ELF-1 (cell line): ENCODE measurements at places on chromosomes 4 and X.

DNA sequence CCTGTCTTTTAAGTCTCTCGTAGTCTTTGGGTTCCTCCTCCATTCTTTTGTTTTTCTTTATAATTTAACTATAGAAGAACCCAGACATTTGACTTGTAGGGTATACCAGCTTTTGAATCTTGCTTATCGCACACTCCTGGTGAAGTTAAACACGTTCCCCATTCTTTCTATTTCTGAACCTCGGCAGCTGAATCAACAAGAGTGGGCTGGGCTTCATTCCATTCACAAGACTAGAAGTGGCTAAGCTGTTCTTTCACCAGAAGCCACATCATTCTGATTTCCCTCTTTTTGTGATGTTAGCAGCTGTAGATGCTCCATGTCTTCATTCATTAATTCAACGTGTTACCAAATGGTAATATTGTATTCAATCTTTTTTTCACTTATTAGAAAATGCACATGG lies 167.9 kb downstream of the CORIN start:
- DNase-seq = no peak

GRCh38 chr4:110508827-110509710 lies 33.1 kb downstream of the ENPEP start:
- DNase-seq = no peak

DNA sequence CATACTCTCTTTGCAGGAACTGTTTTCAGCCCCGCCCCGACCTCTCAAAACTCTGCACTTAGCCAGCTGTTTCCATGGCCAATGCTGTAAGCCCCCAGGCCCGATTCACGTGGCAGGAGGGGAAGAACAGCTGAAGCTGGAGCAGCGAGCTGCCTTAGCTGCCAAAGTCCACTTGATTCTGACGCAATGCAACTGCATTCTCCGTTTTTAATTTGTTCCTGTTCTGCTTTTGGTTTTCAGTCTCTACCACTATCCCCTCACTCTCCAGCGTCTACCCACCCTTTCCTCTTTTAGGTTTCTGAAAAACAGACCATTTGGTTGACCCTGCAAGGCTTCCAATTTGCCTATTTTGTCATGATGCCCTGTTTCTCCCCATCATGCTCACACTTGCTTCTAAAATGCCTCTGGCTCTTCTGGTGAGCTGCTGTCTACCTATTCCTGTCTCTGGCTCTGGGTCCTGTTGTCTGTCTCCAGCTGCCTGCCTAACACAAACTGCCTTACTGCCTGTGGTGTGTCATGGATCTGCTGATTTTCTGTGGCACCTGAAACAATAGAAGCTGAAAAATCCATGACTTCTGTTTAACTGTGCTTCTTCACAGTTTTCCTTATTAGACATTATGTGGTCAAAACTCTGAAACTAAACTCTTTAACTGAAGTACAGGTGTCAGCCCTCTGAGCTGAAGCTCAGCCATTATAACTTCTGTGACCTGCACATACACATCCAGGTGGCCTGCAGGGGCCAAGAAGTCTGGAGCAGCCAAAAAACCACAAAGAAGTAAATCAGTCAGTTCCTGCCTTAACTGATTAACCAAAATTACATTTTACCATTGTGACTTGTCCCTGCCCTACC lies 160.5 kb upstream of the AGTR2 start:
- peak; percentile 70 for DNase-seq

GRCh38 chr4:5126857-5127256 lies 75.6 kb downstream of the STK32B start:
- DNase-seq = no peak

DNA sequence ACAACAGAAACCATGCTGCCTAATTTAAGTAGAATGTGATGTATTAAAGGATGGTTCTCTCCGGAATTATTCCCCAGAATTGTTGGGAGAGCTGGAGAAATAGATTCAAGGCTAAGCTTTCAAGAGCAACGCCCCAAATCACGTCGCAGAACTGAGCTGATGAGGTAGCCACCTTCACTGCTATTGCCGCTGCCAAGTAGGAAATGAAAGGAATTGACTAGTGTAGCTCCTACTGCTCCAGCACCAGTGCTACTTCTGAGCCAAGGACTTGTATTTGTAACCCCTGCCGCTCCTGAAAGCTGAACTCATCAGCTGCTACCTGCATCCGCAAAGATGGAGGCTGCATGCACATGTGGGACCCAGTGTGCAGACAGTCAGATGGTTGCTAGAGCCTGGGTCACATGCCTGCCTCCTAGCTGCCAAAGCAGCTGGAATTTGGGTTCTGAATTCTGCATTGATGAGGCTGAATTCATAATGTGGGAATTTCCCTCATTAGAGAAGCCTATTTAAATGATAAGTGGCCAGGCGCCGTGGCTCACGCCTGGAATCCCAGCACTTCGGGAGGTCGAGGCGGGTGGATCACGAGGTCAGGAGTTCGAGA lies 173.9 kb downstream of the PDGFRA start:
- no peak for DNase-seq

DNA sequence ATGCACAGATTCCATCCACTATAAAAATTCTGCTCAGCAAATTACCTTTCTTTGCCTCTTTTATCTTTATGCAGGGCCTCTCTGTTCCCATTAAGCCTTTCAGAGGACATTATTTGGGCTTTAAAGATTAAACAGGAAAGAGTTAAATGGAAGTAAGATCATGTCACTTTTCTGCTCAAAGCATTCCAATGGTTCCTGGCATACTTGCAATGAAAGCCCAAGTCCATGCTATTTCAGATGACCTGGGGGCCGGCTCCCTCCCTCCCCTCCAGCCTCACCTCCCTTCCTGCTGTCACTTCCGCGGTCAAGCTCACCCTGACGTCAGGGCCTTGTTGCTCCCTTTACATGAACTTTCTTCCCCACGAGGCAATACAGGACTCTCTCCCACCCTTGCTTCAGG lies 125.5 kb downstream of the C4orf51 start:
- peak; percentile 86 for DNase-seq

- DNase-seq = no peak
Observed at GRCh38 chr4:5758741-5759140, 47.7 kb downstream of the EVC start.

DNA sequence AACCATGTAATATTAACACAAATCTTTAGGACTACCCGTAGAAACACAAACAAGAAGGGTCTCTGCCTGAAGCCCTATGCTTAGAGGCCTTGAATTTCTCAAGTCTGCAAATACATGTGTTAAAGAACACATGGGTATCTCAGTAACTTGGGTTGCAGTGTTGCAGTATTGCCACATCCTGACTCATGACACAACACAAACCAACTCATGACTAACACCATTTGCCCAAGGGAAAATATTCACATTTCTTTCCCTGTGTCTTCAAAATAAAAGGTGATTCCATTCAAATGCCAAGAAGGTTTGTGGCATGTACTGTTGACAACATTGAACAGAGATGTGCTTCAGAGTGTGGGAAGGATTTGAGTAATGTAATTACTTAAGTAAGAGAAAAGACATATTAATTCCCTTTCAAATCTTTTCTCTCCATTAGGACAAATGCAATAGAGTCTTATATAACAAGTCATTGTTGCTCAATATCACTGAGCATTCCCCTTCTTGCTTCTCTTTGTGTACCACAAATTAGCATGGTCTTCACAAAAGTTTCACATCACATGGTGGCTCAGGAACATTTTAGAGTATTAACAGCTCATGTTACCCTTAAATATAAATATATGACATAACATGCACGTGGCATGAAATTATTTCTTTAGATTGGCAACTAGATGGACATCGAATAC lies 487.1 kb downstream of the STPG2 start:
- DNase-seq = no peak

DNA sequence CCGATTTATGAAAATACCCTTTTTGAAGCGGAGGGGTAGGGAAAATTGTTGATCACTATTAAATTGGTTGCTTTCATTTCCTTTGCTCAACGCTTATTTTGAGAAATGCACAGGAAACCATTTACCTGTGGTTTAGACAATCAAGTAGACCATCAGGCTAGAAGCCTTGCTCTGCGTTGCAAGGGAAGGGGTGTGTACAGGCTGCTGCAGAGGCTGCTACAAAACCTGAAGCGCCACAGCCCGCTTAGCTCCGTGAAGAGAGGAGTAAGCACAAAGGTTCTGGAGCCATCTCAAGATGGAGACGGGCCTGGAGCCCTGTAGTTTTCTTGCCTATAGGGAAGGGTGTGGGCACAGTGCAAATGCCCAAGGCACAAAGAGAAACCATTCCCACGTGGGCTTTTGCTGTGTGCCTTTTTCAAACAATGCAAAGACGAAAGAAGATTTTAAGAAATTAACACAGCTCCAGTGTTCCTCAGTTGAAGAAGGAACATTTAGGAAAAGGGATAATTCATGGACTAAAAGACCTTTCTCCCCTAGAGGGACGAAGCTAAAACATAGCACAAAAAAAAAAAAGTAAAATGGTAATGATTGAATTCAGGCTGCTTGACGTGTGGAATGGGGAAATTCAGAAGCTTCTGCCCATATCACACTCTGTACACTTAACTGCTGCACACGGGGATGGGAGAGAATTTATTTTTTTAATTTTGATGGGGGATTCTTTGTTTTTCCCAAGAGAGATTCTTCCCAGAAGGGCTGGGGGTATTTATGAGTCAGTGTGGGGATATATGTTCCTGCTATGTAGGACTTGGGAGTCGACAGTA lies 3.5 kb downstream of the TMSB4X start:
- DNase-seq = peak; percentile 91

- peak; percentile 20 for DNase-seq
Observed at GRCh38 chrX:102723456-102723855, 2.9 kb downstream of the GPRASP3 start.

DNA sequence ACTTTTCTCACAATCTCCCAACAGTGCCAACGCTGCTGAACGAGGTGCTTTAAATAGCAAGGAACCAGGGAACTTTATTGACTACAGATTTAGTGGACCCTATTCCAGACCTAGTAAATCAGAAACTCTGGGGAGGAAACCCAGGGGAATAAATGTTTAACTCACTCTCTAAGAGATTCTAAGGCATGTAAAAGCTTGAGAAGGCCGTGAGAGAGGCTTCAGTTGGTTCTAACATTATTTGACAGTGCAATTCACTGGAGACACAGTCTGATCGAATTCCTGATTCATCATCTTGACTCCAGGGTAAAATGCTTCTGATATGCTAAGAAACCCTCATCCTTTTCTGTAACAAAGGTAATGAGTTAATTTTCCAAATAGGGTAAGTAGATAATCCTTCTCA lies 494.4 kb downstream of the KCNIP4 start:
- DNase-seq = no peak

GRCh38 chrX:2592279-2592678 lies 91.5 kb upstream of the DHRSX start:
- peak; percentile 56 for DNase-seq

GRCh38 chr4:14767142-14767541 lies 235.1 kb upstream of the CPEB2 start:
- DNase-seq = no peak

- peak; percentile 50 for DNase-seq
Observed at GRCh38 chrX:41276661-41277506, 57.1 kb upstream of the DDX3X start.

- peak; percentile 91 for DNase-seq
Observed at GRCh38 chr4:87973283-87974169, 2.0 kb upstream of the SPP1 start.

- no peak for DNase-seq
Observed at GRCh38 chr4:123232439-123232838, 164.2 kb upstream of the SPRY1 start.

DNA sequence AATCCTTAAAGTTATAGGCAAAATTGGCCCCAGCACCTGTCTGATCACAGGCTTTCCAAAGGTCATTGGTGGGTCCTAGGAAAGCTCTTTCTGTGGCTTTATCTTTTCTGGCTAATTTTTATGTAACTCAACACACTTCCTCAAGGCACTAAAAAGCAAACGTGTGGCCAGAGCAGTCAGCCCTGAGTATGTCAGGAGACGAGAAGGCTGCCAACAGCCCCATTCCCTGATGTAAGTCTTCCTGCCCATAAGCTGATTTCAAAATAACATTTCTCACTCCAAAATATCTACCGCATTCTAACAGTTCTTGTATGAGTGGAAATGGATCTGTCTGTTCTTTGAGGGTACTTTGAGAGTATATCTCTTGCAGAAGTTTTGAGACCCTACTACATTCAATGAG lies 25.5 kb upstream of the FUNDC1 start:
- DNase-seq = no peak

GRCh38 chr4:10015140-10015753 lies 6.0 kb downstream of the SLC2A9 start:
- DNase-seq = peak; percentile 73

GRCh38 chrX:150869450-150869849 lies 29.0 kb downstream of the CD99L2 start:
- no peak for DNase-seq

DNA sequence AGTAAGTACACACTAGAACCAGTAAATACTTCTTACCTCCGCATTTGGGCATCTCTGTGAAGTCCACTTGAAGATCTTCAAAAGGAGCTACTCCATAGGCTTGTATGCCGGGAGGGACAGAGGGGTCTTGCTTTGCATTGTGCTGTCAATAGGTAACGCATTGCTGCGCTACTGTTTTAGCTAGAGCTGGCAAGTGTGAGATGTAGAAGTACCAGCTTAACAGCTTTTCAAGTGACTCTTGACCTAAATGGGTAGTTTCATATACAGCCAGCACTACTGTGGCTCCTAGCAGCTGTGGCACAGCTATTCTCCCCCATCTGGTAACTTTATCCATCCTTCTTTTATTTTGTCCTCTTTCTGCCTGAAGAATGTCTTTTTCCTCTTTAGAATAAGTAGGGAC lies 205.3 kb upstream of the KLF8 start:
- DNase-seq = no peak

DNA sequence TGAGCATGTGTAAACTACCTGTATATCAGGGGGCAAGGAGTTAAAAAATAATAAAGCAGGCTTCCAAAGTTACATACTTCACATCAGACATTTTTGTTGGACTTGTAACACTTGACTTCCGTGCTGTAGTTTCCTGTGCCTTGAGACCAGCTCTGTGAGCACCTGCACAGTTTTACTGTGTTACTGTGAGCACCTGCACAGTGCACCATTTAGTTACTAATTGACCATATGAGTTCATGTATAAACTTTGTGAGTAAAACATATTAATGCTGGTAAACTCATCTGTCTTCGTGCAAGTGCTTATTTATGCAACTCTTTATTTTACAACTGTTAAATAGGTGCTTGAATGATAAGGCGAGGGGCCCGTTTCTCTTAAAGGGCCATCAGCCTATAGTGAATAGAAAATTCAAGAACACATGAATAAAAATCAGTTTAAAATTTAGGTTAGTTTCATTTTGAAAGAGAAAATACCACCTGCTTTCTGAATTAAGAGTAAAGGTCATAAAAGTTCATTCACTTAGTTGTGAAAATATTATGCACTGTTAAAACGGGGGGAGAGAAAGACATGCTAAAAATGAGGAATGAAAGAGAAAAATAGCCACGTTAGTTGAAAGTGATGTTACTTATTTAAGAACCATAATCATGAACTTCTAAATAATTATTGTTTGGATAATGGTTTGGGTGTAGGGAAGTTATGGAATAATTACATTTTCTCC lies 42.4 kb downstream of the USP9X start:
- DNase-seq = no peak

DNA sequence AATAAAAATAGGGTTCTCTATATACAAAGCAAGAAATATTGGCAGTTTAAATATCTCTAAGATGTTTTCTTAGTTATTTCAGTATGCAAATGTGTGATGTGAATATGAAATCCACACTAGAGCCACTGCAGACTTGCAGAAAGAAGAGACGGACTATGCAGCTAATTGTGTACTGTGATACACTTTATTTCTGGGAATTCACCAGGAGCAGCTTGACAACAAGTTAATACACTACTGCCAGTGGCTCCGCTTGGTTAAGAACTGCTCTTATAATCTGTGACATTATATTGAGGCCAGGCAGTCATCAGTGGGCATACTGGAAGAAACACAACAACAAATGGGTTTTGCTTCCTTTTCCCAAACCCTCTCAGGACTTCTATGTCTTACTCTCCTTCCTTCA lies 172.0 kb downstream of the FBXW7 start:
- DNase-seq = no peak
